ENCODE measurements at places on chromosomes 12 and 14.
A peak's percentile ranks its signal among the peaks of the same experiment; 100 is the strongest.

DNA sequence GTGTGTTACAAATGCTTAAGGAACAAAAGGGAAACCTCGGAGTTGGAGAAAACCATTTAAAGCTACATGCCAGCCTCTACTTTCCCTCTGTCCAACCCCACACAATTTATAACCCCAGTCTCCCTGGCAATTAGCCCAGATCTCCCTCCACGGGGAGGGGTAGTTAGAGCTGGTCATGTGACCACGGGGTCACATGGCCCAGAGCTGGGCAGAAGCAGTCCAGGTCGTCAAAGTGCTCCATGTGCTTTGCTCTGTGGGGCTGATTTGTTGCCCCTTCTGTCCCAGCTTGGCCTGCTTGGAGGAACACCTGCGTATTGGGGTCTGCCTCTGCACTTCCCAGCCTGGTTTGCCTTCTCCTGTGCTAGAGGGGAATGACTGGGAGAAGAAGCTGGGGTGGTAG, 219.1 kb downstream of the RBM19 start:
- no peak overlapping the region for H3K27ac ChIP-seq
- no peak overlapping the region for H3K4me3 ChIP-seq
- DNase-seq = no peak
- H3K4me1 ChIP-seq = no peaks in the 10 kb centered on the region
- H3K27me3 ChIP-seq = no peaks in the 10 kb centered on the region

- H3K36me3 ChIP-seq = no peaks in the 10 kb centered on the region
- no peak for DNase-seq
- peaks cover 2% of the 10 kb centered on the region for H3K27me3 ChIP-seq
- H3K27ac ChIP-seq = no peak overlapping the region
- no peaks in the 10 kb centered on the region for H3K4me1 ChIP-seq
Observed at GRCh38 chr14:76701436-76701835, 59.8 kb upstream of the VASH1 start.

DNA sequence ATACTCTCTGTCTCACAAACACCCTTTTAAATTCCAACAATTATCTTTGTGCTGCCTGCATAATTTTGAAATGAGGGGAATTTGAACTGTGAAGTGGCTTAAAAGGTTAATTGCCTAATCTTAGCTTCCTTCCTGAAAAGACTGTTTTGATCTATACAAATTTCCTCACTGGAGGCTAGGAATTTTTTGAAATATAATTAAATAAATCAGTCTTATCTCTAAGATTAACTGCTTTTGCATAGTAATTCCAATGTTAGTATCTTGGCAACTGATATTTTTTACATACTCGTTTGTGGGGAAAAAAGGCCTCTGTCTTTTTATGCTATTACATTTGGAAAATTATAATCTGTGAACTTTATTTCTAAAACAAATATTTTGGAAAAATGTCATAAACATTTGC, 498.5 kb downstream of the TMTC2 start:
- no peak overlapping the region for H3K4me3 ChIP-seq
- H3K27ac ChIP-seq = no peak overlapping the region
- H3K27me3 ChIP-seq = no peaks in the 10 kb centered on the region
- no peaks in the 10 kb centered on the region for H3K36me3 ChIP-seq
- H3K4me1 ChIP-seq = no peaks in the 10 kb centered on the region

- no peaks in the 10 kb centered on the region for H3K36me3 ChIP-seq
- DNase-seq = no peak
- no peaks in the 10 kb centered on the region for H3K27me3 ChIP-seq
Observed at GRCh38 chr14:104877806-104878550, 12.9 kb downstream of the CEP170B start.

GRCh38 chr12:49543221-49543913, 4.5 kb downstream of the KCNH3 start:
- no peak for DNase-seq
- peaks cover 18% of the 10 kb centered on the region for H3K27me3 ChIP-seq
- H3K4me3 ChIP-seq = no peak overlapping the region

DNA sequence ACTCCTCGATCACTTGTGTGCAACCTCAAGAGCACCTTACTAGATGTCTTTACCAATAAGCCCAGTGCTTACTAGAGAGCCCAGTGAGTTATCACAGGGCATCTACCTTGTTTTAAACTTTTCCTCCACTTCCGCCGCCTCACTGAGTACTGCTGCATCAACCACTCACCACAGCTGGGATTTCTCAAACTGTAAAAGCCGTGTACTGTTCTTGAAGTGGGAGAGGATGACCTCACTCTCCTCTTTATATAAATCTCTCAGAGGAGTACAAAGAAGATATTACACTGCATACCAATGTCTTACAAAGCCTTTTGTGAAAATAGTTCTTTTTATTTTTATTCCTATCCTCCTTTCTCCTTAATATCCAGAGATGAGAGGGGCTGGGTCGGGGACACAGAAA, 94.1 kb downstream of the PLCZ1 start:
- no peaks in the 10 kb centered on the region for H3K27me3 ChIP-seq
- no peaks in the 10 kb centered on the region for H3K36me3 ChIP-seq
- no peaks in the 10 kb centered on the region for H3K4me1 ChIP-seq
- H3K27ac ChIP-seq = no peak overlapping the region
- no peak for DNase-seq
- no peak overlapping the region for H3K4me3 ChIP-seq

GRCh38 chr12:124902916-124903315, 11.5 kb downstream of the UBC start:
- no peak overlapping the region for H3K27ac ChIP-seq
- H3K27me3 ChIP-seq = no peaks in the 10 kb centered on the region
- H3K36me3 ChIP-seq = no peaks in the 10 kb centered on the region
- DNase-seq = no peak
- H3K4me1 ChIP-seq = peaks cover 9% of the 10 kb centered on the region

DNA sequence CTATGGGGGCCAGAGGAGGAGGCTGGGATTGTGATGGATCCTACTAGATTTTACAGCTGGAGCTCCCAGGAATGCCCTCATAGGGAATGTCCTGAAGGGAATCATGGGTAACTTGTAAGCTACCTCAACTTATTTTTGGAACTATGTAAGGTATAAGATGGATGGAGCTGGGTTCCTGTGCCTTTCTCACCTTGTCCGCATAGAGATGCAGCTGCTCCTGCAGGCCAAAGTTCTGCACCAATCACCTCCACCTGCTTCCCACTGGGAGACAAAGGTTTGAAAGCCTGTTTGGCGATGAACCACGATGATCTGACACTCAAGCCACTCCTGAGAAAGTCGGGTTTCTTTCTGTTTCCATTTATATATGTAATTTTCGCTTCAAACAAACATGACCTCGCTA, 648 bp upstream of the AKAP5 start:
- no peaks in the 10 kb centered on the region for H3K27me3 ChIP-seq
- no peak overlapping the region for H3K27ac ChIP-seq
- peaks cover 14% of the 10 kb centered on the region for H3K4me1 ChIP-seq
- H3K4me3 ChIP-seq = peak overlapping the region; percentile 70

DNA sequence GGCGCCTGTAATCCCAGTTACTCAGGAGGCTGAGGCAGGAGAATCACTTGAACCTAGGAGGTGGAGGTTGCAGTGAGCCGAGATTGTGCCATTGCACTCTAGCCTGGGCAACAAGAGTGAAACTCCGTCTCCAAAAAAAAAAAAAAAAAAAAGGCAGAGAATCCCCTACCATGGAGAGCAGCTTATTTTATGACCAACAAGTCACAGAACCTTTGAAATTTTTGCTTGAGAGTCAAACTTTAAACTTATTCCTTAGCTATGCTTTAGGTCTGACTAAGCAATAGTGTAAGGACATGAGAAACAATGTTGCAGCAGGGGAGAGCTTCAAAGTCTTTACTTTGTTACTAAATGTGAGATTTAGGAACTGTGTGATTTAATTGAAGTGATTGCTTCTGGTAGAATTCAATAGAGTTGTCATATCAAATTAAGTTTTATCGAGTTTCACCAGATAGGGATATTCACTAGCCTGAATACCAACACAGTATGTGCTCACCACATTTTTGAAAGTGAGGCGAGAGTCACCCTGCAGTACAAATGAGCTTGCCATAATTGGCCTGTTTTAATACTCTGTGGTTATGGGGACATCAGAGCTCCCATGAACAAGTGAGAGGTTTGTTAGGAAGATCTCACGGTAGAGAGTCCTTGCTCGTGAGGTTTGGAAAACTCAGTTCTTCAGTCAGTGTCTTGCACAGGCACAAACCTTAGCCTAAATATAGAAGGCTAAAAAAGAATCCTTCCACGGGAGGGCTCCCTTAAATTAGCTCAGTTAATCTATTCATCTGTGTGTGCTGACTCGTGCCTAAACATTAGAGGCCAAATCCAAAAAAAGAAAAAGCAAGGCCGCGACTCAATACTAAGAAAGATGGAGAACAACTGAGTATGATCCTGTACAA, 108.6 kb downstream of the SAMD4A start:
- DNase-seq = no peak
- H3K36me3 ChIP-seq = peaks cover 2% of the 10 kb centered on the region
- peak overlapping the region; percentile 95 for H3K27ac ChIP-seq
- H3K4me1 ChIP-seq = peaks cover 23% of the 10 kb centered on the region

DNA sequence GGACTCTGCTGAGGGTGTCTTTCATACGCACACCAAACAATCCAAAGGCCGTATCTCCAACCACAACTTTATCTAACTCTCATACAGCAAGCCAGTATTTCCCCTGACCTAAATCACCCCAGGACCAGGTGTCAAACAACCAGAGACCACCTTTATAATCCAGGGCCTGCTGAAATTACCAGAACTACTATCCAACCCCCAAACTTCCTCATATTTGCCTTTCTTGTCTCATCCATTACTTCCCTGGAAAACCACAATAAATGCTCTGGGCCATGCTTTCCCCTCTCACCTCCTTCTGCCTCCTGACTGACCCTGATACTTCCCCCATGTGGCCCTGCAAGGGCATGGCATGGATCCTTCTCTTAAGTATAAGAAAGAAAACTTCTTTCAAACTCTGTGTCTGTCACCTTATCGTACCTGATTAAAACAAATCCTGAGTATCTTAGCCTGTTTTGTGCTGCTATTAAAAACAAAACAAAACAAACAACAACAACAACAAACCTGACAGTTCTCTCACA, 44.7 kb upstream of the CRACR2A start:
- H3K27ac ChIP-seq = no peak overlapping the region
- H3K36me3 ChIP-seq = no peaks in the 10 kb centered on the region
- DNase-seq = no peak
- no peaks in the 10 kb centered on the region for H3K27me3 ChIP-seq
- H3K4me1 ChIP-seq = no peaks in the 10 kb centered on the region

DNA sequence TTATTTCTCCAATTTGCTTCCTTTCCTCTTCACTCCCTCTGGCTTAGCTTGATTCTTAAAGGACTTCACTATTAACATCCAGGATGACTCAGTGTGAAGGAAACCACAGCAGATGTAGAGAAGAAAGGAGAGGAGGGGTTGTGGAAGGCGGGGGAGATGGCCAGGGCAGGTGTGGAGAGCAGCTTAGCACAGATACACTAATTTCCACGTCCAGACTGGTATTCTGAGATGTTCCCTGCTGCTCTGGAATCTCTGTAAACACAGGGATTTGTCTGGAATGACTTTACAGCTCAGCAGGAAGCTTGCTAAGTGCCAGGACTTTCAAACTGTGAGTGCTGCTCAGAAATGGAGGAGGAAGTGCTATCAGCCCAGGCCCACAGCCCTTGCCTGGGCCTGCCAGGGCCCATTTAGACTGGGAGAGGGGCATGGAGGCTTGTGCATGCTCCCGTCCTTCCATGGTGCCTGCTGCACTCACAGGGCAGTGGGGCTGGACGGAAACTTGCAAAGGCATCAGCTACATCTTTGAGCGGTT, 202.5 kb upstream of the DDHD1 start:
- H3K27ac ChIP-seq = no peak overlapping the region
- no peak overlapping the region for H3K4me3 ChIP-seq
- peaks cover 8% of the 10 kb centered on the region for H3K4me1 ChIP-seq
- DNase-seq = peak; percentile 52
- no peaks in the 10 kb centered on the region for H3K27me3 ChIP-seq
- H3K36me3 ChIP-seq = no peaks in the 10 kb centered on the region

GRCh38 chr12:90163975-90164374, 455.3 kb upstream of the ATP2B1 start:
- no peaks in the 10 kb centered on the region for H3K4me1 ChIP-seq
- no peaks in the 10 kb centered on the region for H3K27me3 ChIP-seq
- no peak overlapping the region for H3K27ac ChIP-seq
- no peak for DNase-seq
- no peak overlapping the region for H3K4me3 ChIP-seq

GRCh38 chr12:75271576-75271975, 58.5 kb downstream of the CAPS2 start:
- H3K4me1 ChIP-seq = no peaks in the 10 kb centered on the region
- H3K36me3 ChIP-seq = no peaks in the 10 kb centered on the region
- H3K27me3 ChIP-seq = no peaks in the 10 kb centered on the region
- H3K27ac ChIP-seq = no peak overlapping the region
- no peak overlapping the region for H3K4me3 ChIP-seq

DNA sequence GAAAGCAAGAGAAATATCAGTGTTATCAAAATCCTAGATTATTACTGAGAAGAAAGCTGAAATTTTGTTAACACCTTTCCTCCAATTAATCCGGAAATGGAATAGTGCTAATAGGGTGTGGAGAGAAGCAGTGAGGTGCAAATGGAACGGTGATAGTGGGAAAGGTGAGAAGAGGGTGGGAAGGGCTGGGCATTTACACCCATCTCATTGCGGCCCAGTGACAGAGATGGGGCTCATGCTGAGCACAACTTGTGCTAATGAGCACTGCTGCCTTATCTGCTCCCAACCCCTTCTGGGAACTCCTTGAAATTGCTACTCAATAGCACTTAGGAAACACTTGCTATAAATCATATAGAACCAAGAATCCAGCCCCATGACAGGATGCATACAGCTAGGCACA, 94.4 kb downstream of the PTPRR start:
- no peaks in the 10 kb centered on the region for H3K4me1 ChIP-seq
- H3K27ac ChIP-seq = no peak overlapping the region
- H3K4me3 ChIP-seq = no peak overlapping the region
- H3K36me3 ChIP-seq = no peaks in the 10 kb centered on the region
- no peaks in the 10 kb centered on the region for H3K27me3 ChIP-seq
- no peak for DNase-seq

DNA sequence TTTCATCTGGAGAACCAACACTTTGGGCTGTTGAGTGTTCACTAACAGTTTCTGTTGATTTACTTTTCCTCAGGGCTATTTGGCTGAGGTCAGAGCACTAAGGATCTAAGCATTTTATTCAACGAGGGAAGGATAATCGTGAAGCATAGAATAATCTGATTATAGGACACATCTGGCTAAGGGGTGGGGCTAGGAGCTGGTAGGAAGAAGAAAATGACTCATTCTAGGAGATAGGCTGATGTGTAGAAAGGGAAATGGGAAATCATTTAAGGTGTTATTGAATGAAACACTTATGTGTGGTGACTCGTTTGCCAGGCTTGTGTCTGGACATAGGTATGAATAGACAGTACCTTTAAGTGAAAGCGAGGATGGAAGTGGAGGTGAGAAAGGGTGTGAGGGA, 167.2 kb downstream of the ETNK1 start:
- no peaks in the 10 kb centered on the region for H3K4me1 ChIP-seq
- H3K27me3 ChIP-seq = no peaks in the 10 kb centered on the region
- no peaks in the 10 kb centered on the region for H3K36me3 ChIP-seq
- H3K4me3 ChIP-seq = no peak overlapping the region
